ENCODE measurements at places on chromosomes 7 and 10. TPM values are rescaled to one million over a fixed set of nuclear protein-coding genes. Genes with fewer than 3 reads are reported as not detected.
A peak's percentile ranks its signal among the peaks of the same experiment; 100 is the strongest.

GRCh38 chr7:75649462-75649861 lies 89.3 kb downstream of the HIP1 start:
- no peaks in the 10 kb centered on the region for H3K4me1 ChIP-seq
- peaks cover 4% of the 10 kb centered on the region for H3K36me3 ChIP-seq
- H3K27me3 ChIP-seq: no peaks in the 10 kb centered on the region
- no peak overlapping the region for H3K4me3 ChIP-seq
- DNase-seq: no peak

Gene ELAPOR2
- total RNA-seq: 23.7 TPM

GRCh38 chr10:82609845-82610244 lies 734.9 kb downstream of the NRG3 start:
- H3K27me3 ChIP-seq: no peaks in the 10 kb centered on the region
- H3K4me3 ChIP-seq: no peak overlapping the region
- DNase-seq: no peak
- no peak overlapping the region for H3K27ac ChIP-seq

- no peak for DNase-seq
- no peak overlapping the region for H3K27ac ChIP-seq
- no peak overlapping the region for H3K4me3 ChIP-seq
Measured at GRCh38 chr10:124601431-124602120, 140.0 kb downstream of the LHPP start.

DNA sequence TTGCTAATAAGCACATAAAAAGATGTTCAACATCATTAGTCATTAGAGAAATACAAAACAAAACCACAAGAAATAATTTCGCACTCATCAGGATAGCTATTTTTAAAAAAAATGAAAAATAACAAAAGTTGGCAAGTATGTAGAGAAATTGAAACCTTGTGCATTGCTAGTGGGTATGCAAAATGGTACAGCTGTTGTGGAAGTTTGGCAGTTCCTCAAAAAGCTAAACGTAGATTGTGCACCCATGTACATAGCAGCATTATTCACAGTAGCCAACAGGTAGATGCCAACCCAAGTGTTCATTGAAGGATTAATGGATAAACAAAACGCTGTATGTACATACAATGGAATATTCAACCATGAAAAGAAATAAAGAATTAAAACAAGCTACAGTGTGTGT lies 35.3 kb upstream of the STARD3NL start:
- H3K27ac ChIP-seq: no peak overlapping the region
- H3K4me1 ChIP-seq: no peaks in the 10 kb centered on the region
- no peak for DNase-seq
- no peaks in the 10 kb centered on the region for H3K27me3 ChIP-seq
- H3K4me3 ChIP-seq: no peak overlapping the region

Gene MYO1G
- total RNA-seq: 21.3 TPM

GRCh38 chr10:30687698-30688213 lies 58.2 kb upstream of the LYZL2 start:
- H3K36me3 ChIP-seq: no peaks in the 10 kb centered on the region
- no peak overlapping the region for H3K4me3 ChIP-seq
- H3K27me3 ChIP-seq: no peaks in the 10 kb centered on the region
- DNase-seq: peak; percentile 92

Gene ADRB1
- 0.19 TPM for total RNA-seq

DNA sequence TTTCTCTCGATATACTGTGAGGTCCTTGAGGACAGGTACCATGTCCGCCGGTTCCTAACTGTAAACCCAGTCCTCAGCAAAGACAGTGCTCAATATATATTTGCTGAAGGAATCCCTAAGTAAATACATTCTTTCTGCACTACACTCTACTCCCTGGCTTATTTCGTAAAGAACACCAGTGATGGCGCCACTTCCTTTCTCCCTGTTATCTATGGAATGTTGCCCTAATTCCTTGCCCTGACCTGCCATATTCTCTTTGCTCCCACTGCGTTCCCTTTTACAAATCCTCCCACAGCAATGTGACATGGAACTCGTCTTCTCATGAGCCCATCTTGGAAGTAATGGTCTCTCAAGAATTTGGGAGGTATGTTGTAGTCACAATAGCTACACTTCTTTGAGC lies 507.4 kb upstream of the COBL start:
- H3K27ac ChIP-seq: no peak overlapping the region
- no peak overlapping the region for H3K4me3 ChIP-seq
- H3K36me3 ChIP-seq: no peaks in the 10 kb centered on the region
- no peak for DNase-seq
- H3K4me1 ChIP-seq: no peaks in the 10 kb centered on the region

- no peak overlapping the region for H3K4me3 ChIP-seq
- H3K36me3 ChIP-seq: no peaks in the 10 kb centered on the region
- DNase-seq: no peak
- H3K27ac ChIP-seq: peak overlapping the region; percentile 100
Measured at GRCh38 chr7:4667776-4668509, 14.2 kb upstream of the FOXK1 start.

Gene HOXA9
- 5.8 TPM for total RNA-seq

- H3K27ac ChIP-seq: no peak overlapping the region
- no peaks in the 10 kb centered on the region for H3K4me1 ChIP-seq
- H3K36me3 ChIP-seq: no peaks in the 10 kb centered on the region
Measured at GRCh38 chr7:47236480-47237129, 345.3 kb downstream of the TNS3 start.

DNA sequence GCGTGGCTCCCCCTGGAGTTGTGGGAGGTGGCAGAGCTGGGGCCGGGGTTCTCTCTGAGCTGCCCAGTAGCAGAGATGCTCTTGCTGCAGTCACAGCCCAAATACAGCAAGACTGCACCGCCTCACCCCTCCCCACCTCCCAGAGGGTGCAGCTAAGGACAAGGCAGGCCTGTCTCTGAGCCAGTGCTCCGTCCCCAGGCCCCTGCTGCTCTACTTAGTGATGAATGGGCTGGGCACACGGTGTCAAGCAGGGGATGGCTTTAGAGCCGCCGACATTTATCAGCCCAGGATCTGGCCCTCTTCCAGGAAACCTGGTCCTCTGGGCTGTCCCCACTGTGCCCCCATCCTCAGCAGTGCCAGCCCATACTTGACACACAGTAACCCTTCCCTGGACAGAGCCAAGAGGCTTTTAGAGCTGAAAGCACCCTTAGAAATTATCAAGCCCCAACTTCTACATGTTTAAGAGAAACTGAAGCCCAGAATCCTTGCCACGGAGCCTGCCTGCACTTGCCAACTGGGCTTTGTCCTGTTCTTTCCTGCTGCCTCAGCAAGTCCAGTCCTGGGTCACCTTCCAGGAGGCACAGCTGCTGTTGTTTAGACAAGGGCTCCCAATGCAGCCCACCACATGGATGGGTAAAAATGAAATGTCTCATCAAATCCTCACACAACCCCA lies 137.1 kb upstream of the UNC5B start:
- peak; percentile 60 for DNase-seq
- H3K27me3 ChIP-seq: no peaks in the 10 kb centered on the region
- no peaks in the 10 kb centered on the region for H3K4me1 ChIP-seq

Data from aorta (tissue), 5 donors.